ENCODE measurements at places on chromosomes 3 and 15. TPM values are rescaled to one million over a fixed set of nuclear protein-coding genes. Genes with fewer than 3 reads are reported as not detected.

- peak; percentile 74 for DNase-seq
Observed at GRCh38 chr3:112013058-112013783, 14.5 kb downstream of the TAGLN3 start.

GRCh38 chr15:51580385-51580784, 42.2 kb downstream of the DMXL2 start:
- DNase-seq, result no peak

DNA sequence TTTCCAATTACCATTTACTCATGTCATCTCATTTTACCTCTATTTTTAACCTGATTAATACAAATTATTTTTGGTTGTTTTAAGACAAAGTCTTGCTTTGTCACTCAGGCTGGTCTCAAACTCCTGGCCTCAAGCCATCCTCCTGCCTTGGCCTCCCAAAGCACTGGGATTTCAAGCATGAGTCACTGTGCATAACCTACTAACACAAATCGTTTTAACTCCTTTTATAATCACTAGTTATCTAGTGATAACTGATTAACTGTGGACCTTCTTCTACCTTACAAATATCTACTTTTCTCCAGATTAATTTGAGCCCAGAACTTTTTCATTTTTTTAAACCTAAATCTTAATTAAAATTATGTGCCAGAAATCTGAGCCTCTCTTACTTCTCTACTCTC, 4.6 kb downstream of the ATP13A3 start:
- no peak for DNase-seq

LSMEM2 gene
- polyA plus RNA-seq, result 0.58 TPM

ZBBX gene
- 5.7 TPM for polyA plus RNA-seq

GRCh38 chr15:79370716-79371115, 59.8 kb downstream of the TMED3 start:
- no peak for DNase-seq

DNA sequence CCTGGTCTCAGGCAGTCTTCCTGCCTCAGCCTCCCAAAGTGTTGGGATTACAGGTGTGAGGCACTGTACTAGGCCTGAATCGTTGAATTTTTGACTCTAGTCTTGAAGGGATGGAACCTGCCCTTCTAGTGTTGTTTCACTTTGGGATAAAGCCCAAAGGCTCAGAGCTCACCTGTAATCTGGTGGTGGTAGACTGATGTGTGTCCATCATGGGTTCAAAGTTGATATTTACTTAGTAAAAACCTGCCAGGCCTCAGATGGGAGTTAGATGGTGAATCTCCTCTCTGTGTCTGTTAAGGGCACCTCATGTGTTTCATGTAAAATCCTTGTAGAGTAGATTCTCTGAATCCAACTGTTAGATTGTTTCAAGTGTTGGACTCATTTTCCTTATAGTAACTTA, 41.1 kb downstream of the FNDC3B start:
- no peak for DNase-seq

- no peak for DNase-seq
Observed at GRCh38 chr3:172965256-172965655, 175.8 kb downstream of the SPATA16 start.

ABCF3 gene
- polyA plus RNA-seq, result 65.4 TPM

DNA sequence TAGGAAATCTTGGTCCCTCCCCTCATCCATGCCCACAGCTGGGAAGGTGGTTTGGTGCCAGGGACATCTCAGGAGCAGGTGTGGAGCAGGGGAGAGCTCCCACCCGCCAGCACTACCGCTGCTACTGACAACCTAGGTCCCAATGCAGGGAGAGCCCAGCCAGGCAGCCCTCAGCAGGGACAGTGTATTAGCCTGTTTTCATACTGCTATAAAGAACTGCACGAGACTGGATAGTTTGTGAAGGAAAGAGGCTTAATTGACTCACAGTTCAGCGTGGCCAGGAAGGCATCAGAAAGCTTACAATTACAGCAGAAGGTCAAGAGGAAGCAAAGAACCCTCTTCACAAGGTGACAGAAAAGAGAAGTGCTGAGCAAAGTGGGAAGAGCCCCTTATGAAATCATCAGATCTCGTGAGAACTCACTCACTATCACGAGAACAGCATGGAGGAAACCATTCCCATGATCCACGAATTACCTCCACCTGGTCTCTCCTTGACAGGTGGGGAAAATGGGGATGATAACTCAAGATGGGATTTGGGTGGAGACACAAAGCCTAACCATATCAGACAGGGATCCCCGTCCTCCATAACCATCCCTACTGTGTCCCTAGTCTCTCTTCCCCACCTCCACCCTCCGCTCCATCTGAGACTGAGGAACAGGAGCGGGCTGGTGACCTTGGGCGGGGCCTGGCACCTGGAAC, 218.6 kb downstream of the TBC1D2B start:
- no peak for DNase-seq

DNA sequence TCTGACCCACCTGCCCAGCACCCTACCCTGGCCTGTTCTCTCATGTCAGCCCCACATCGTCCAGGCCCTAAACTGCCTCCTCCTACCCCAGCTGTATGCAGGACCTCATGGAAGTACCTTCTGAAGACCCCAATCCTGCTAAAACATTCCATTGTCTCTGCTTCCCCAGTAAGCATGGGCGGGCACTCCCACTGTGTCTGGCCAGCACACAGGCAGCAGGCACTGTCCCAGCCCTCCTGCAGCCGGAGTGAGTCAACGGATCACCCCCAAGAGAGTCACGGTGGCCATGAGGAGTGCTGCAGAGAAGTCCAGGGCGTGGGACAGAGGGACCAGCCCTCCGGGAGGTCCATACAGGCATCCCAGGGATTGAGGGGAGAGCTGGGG, 36.4 kb upstream of the SLCO2A1 start:
- no peak for DNase-seq

DNA sequence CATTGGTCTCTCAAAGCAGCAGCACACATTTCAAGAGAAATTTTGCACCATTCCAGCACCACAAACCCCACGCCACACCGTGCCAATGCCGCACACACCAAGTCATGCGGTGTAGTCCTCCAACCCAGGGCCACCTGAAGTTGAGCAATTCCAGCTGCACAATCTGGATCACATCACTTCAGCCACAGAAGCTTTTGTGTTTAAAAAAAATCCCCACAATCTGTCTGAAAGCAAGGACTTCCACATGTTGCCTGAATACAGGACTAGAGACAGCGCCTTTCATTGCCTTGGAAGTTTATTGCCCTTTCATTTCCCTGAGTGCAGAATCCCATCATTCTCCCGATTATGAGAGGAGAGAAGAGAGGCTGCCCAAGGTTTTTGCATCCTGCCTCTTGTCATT, 175.6 kb upstream of the BCL6 start:
- DNase-seq, result peak; percentile 55

DNA sequence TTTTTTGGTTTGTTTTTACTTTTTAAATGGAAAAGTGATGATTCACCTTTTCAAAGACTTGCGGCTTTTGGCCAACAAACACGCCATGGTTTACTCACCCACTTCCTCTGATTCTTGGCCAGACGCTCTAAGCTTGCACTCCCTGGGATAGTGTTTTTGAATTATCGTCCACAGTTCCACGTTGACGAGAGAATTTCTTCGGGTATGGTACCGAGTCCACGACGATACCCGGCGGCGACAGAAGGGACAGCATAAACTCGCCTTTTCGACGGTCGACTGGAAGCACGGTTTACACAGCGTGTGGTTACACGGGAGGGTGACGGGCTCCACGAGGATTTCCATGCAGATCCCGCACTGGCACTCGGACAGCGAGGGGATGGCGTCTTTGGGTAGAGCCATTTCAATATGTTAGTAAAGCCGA, 783 bp downstream of the RNF168 start:
- DNase-seq, result no peak

LCTL gene
- polyA plus RNA-seq, result 0.42 TPM

UROC1 gene
- 0.15 TPM for polyA plus RNA-seq

ACAP2 gene
- polyA plus RNA-seq, result 43.9 TPM

GRCh38 chr3:184540777-184541681, 20.6 kb upstream of the EPHB3 start:
- no peak for DNase-seq

DNA sequence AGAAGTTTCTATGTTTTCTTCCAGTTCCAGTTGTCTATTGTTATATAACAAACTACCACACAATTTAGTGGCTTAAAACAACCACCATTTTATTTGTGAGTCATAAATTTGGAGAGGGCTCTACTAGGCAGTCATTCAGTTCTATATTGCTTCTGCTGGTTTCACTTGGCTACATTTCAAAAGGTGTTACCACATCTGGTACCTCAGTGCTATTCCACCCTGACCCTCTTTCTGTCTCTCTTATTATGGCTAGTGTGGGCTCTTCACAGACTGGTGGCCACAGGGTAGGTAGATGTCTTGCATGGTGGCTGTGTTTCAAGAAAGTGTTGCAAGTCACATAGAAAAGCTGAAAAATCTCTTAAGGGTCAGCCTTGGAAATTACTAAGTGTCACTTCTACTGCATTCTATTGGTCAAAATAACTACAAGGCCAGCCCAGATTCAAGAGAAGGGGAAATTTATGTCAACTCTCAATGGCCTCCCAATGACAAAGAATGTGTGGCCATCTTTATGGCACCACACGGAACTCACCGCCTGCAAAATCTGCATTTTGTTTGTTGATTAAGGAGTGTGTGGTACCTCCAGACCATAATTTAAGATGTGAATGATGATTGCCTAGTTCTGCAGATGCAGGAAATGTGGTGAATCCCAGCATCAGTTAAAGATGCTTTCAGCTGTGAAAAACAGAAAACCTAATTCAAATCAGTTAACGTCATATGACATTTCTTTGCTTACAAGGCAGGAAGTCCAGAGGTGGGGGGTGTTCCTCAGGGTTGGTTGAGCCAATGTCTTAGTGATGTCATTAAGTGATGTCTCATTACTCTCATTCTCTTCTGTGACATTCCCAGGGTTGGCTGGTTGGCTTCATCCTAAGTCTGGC, 105.8 kb upstream of the RASGRP1 start:
- DNase-seq, result no peak

GRCh38 chr15:43299884-43300283, 30.5 kb downstream of the LCMT2 start:
- DNase-seq, result no peak

DNA sequence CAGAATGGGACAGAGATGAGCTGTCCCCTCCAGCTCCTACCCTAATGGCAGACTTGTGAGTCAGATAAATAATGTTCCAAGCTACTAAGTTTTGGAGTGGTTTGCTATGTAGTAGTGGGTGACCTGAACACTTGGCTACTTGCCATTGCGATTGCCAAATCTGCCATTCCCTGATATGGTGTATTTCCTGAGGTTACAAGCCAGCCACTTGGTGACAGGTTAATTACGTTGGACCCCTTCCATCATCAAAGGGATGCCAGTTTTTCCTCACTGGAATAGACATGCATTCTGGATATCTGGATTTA, 33.6 kb downstream of the MORF4L1 start:
- DNase-seq, result no peak

GRK7 gene
- polyA plus RNA-seq, result 0.18 TPM

DNA sequence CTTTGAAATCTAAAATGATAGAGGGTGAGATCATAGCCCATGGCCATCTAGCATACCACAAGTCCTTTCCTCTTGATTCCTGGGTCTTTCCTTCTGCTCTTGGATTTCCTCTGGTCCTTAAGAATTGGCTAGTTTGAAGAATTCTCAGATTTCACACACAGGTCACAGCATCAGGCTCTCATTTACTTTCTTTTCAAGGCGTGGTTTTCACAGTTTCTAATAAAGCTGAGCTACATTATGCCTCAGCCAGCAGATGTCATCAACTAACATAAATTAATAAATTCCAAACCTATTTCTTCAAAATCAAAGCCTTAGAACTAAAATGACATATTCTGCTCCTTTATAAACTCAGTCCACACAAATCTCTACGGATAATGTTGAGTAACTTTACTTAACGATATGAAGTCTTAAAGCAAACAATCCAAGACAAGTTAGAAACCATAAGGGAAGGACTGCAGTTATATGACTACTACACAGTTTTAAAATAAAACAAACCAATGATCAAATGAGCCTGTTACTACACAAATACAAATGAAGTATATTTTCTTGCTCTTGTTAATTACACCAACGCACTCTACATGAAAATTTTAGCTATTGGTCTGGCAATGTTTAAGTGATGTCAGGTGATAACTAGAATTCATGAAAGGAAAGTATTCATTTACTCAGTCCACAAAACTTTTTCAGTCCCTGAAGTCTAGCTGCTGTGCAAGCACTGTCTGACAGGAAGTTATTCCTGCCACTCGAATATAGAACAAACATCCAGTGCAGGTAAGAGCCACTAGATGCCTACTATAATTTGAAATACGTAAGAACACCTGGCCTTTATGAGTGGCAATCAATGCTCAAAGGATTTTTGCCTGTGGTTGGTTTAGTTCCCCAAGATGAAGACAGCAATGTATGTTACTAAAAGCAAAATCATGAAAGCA, 9.2 kb downstream of the CCDC14 start:
- no peak for DNase-seq

SYNM gene
- 1.9 TPM for polyA plus RNA-seq

DNA sequence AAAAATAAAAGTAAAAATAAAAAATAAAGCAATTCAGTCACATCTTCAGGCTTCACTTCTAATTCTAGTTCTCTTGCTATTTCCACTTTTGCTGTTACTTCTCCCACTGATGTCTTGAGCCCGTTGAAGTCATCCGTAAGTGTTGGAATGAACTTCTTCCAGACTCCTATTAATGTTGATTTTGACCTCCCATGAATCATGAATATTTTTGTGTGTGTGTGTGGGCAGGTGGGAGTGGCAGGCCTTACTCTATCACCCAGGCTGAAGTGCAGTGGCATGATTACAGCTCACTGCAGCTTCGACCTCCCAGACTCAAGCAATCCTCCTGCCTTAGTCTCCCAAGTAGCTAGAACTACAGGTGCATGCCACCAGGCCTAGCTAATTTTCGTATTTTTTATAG, 10.7 kb downstream of the USP4 start:
- DNase-seq, result no peak

- DNase-seq, result no peak
Observed at GRCh38 chr15:35697549-35698299, 151.8 kb upstream of the DPH6 start.

HACD3 gene
- polyA plus RNA-seq, result 188 TPM

GRCh38 chr3:34034840-34035239, 236.4 kb downstream of the PDCD6IP start:
- no peak for DNase-seq

GRCh38 chr3:168548719-168549118, 453.0 kb upstream of the GOLIM4 start:
- DNase-seq, result no peak

DNA sequence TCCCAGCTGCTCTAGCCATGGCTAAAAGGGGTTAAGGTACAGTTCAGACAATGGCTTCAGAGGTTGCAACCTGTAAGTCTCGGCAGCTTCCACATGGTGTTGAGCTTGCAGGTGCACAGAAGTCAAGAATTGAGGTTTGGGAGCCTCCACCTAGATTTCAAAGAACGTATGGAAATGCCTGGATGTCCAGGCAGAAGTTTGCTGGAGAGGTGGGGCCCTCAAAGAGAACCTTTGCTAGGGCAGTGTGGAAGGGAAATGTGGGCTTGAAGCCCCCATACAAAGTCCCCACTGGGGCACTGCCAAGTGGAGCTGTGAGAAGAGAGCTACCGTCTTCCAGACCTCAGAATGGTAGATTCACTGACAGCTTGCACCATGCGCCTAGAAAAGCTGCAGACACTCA, 73.7 kb downstream of the STT3B start:
- no peak for DNase-seq

HYAL3 gene
- polyA plus RNA-seq, result 4.1 TPM

GRCh38 chr15:62941699-62942098, 100.8 kb upstream of the TPM1 start:
- no peak for DNase-seq

THSD4 gene
- polyA plus RNA-seq, result 30.2 TPM

GP9 gene
- 0.47 TPM for polyA plus RNA-seq

CLEC3B gene
- 11.9 TPM for polyA plus RNA-seq

- no peak for DNase-seq
Observed at GRCh38 chr15:73317651-73318462, 50.9 kb downstream of the HCN4 start.

ITIH3 gene
- 5.7 TPM for polyA plus RNA-seq

GRCh38 chr3:147161833-147162232, 244.5 kb downstream of the ZIC4 start:
- DNase-seq, result no peak

Data from left kidney (tissue), 8 donors.